ENCODE measurements at places on chromosomes 2 and 18.

DNA sequence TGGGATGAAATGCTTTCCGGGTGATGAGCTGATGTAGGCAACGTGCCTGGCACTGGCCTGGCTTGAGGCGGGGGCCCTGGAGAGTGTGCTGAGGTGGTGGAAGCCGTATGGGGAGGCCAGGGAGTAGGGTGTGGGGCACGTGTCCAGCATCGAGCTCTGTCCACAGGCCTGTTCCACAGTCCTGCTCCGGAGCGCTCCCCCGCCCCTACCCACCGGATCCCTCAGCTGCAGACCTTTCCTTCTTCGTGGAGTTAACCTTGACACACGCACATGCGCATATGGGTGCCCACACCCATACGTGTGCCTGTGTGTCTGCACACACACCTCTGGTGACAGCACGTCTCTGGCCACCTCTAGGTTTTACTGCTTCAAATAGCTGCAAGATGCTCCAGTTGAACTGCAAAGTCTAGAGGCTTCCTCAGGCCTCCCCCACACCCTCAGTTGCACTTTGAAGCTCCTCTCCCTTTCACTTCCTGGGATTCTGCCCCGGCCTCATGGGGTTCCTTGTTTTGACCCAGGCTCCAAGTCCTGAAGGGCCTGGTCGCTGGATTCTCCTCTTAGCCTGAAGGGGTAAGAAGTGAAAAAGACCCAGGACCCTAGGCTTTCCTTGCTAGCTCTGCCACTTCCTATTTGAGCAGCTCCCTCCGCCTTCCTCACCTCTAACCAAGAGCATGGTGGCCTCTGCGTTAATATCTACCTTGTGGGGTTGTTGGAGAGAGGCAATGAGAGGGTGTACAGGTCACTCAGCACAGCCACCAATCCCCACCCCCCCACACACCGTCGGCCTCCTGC lies 49.5 kb downstream of the INHBB start:
- no peak for DNase-seq

DNA sequence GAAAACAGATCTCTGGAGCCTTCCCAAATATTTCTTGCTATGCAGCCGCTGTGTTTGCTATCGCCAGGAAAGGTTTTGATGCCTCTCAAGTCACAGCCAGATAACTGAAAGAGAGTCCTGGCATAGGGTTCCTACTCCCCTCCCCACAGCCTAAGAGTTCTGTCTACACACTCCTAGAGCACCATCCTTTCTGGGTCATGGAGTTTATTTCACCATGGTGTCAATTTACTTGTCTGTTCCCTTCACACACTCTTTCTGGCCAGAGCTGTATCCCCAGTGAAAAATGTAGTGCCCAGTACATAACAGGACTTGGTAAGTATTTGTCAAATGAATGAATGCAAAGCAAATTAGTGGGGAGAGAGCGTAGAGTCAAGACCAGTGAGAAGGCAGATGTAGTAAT lies 185.3 kb downstream of the HAUS1 start:
- DNase-seq, result no peak

DNA sequence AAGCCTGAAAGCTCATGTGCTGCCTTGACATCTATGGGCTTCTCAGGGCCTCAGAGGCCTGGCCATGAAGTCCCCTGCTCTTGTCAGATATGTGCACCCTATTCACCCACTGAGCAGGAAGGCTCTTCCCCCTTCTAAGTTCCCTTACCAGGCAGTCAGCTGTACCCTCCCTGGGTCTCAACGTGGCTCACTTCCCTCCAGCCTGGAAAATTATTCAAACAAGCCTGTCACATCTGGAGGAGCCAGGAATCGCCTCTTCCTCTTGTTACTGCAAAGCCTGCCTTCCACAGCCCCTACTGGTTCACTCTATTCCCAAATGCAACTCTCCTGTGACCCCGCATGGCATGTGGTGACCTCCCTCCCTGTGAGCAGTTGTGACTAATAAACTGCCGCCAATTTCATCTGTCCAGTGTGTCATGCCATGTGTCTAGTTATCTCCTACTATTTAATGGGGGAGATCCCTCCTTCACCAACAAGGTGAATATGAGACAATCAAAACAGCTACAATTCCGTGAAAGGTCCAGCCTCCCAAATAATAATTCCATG lies 8.4 kb upstream of the SERPINB8 start:
- DNase-seq, result no peak

GRCh38 chr2:202723746-202724145 lies 89.0 kb downstream of the FAM117B start:
- no peak for DNase-seq

- DNase-seq, result no peak
These were observed 5.8 kb downstream of the MYO1B start for GRCh38 chr2:191250986-191251385.

- no peak for DNase-seq
These were observed 12.6 kb downstream of the ITPRID2 start for GRCh38 chr2:181904022-181904632.
